ENCODE measurements at places on chromosomes 4 and X. TPM values are rescaled to one million over a fixed set of nuclear protein-coding genes. Genes with fewer than 3 reads are reported as not detected.

KIAA1210 gene
- not detected for total RNA-seq

TMPRSS11B gene
- total RNA-seq = not detected

MTTP gene
- 0.63 TPM for total RNA-seq

BMPR1B gene
- total RNA-seq = under 0.01 TPM

UCP1 gene
- total RNA-seq = not detected

CCDC149 gene
- total RNA-seq = 2.5 TPM

HSD17B10 gene
- 29.0 TPM for total RNA-seq

DCAF12L1 gene
- total RNA-seq = not detected

NFKB1 gene
- total RNA-seq = 225 TPM

TRAM1L1 gene
- total RNA-seq = not detected

STK26 gene
- 49.7 TPM for total RNA-seq

RASL11B gene
- 0.31 TPM for total RNA-seq

CD38 gene
- 7.5 TPM for total RNA-seq

TRIML2 gene
- total RNA-seq = not detected

SLC49A3 gene
- 2.9 TPM for total RNA-seq

MAOB gene
- 0.10 TPM for total RNA-seq

MBNL3 gene
- 27.4 TPM for total RNA-seq

TKTL2 gene
- total RNA-seq = 0.42 TPM

SORBS2 gene
- total RNA-seq = 2.1 TPM

SLC10A3 gene
- total RNA-seq = 15.0 TPM

UGT2B7 gene
- not detected for total RNA-seq

HS3ST1 gene
- total RNA-seq = 0.10 TPM

ANOS1 gene
- under 0.01 TPM for total RNA-seq

ATP1B4 gene
- total RNA-seq = not detected

ODAPH gene
- total RNA-seq = 0.10 TPM

TFE3 gene
- 29.3 TPM for total RNA-seq

COL4A6 gene
- not detected for total RNA-seq

GRIA2 gene
- not detected for total RNA-seq

USP38 gene
- total RNA-seq = 63.6 TPM

EPGN gene
- total RNA-seq = not detected

RNF175 gene
- total RNA-seq = 1.2 TPM

GPR143 gene
- not detected for total RNA-seq

NEUROG2 gene
- not detected for total RNA-seq

CSN1S1 gene
- total RNA-seq = not detected

SHROOM2 gene
- under 0.01 TPM for total RNA-seq

SPOCK3 gene
- total RNA-seq = 0.10 TPM

PTCHD1 gene
- total RNA-seq = under 0.01 TPM

UGT2B11 gene
- not detected for total RNA-seq

PRR32 gene
- total RNA-seq = not detected

CRLF2 gene
- total RNA-seq = 0.42 TPM

YIPF7 gene
- not detected for total RNA-seq

HSFX3 gene
- not detected for total RNA-seq

SPANXB1 gene
- not detected for total RNA-seq

HS6ST2 gene
- total RNA-seq = not detected

ADH1A gene
- not detected for total RNA-seq

F9 gene
- not detected for total RNA-seq
